AG09309 (cell line): ENCODE measurements at places on chromosomes 12 and 14.

GRCh38 chr14:66477567-66477966 is 8.6 kb upstream of the CCDC196 start:
- no peak for DNase-seq

GRCh38 chr14:50092006-50092555 is 24.3 kb downstream of the VCPKMT start:
- no peak for DNase-seq

DNA sequence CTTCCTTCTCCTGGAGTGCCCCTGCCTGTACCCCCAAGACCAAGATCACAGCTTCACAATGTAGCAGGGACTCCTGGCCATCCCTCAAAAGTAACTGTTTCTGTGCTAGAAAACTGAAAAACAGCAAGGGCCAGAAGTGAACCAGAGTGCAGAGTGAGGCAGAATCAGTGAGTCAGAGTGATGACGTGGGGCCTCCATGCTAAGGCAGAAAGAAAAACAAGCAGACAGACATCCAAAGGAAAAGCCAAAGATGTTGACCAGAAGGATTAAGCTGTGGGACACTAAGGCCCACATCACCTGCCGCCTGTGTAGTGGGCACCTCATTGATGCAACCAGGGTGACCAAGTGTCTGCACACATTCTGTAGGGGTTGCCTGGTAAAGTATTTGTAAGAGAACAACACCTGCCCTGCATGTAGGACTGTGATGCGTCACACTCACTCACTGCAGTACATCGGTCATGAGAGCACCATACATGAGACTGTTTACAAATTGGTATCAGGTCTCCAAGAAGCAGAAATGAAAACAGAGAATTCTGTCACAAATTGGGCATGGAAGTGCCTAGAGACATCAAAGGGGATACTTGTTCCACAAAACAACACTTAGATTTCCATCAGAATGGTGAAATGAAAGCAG is 51.2 kb downstream of the ARMH4 start:
- DNase-seq, result no peak

- no peak for DNase-seq
These were observed 755 bp downstream of the SETD1B start for GRCh38 chr12:121804417-121805111.

DNA sequence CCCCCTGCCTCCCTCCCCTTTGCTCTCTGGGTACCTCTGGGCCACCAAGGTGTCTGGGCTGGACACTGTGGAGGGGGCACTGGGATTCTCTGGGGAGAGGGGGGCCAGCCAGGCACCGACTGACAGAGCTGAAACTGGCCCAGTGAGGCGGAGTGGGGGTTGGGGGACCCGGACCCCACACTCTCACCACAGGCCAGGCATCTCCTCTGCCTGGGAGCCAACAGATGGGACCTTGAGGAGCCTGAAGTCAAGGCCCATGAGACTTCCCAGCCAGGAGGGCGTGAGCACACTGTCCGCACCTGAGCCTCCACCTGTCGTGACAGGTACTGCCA is 39.8 kb upstream of the PPP1R13B start:
- no peak for DNase-seq
